ENCODE measurements at places on chromosomes 11 and 22.

- DNase-seq: no peak
These were observed 5.3 kb downstream of the IFITM10 start for GRCh38 chr11:1744891-1745700.

- no peak for DNase-seq
These were observed 58.2 kb downstream of the FBXO7 start for GRCh38 chr22:32532820-32533128.

- no peak for DNase-seq
These were observed 128.0 kb upstream of the ANO1 start for GRCh38 chr11:69950120-69950519.

- DNase-seq: no peak
These were observed 75.2 kb downstream of the DHCR7 start for GRCh38 chr11:71372693-71373657.

- no peak for DNase-seq
These were observed 71.0 kb downstream of the IGLL5 start for GRCh38 chr22:22958621-22959020.

DNA sequence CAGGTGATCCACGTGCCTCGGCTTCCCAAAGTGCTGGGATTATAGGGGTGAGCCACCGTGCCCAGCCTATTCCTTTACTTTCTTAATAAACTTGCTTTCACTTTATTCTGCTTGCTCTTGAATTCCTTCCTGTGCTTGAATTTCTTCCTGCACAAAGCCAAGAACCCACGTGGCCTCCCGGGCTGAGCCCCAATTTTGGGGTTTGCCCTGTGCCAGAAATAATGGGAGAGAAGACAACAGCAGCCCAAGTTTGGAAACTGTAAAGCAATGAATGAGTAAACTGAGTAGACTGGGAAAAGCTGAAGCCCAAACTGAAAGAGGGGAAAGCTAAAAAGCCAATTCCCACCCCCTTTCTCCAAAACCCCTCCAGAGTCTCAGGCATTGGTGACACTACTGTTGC is 136.4 kb downstream of the NECTIN1 start:
- no peak for DNase-seq

DNA sequence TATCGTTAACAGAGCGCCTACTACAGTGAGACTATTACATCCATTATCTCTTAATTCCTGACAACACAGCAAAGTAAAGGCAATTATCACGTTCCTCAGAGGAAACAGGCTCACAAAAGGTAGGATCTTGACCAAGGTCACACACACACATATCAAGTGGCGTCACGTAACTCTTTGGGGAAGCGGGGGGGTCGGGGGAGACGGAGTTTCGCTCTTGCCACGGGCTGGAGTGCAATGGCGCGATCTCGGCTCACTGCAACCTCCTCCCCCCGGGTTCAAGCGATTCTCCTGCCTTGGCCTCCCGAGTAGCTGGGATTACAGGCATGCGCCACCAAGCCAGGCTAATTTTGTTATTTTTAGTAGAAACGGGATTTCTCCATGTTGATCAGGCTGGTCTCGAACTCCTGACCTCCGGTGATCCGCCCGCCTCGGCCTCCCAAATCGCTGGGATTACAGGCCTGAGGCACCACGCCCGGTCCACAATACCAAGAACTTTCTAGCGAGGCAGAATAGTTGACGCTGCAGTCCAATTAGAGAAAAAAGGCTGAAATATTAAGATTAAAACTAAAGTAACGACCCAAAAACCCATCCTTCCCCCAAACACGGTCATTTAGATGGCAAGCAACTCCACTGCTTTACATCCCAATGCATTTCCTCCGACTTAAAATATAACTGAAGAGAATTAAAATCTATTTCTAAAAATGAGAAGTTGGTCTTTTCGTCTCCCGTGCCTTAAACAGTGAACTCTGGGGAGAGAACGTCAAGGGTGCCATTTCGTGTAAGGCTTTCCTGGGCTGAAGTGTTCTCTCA is 1.2 kb downstream of the DDX17 start:
- no peak for DNase-seq

- no peak for DNase-seq
These were observed 3.1 kb downstream of the TRMU start for GRCh38 chr22:46338636-46339035.

DNA sequence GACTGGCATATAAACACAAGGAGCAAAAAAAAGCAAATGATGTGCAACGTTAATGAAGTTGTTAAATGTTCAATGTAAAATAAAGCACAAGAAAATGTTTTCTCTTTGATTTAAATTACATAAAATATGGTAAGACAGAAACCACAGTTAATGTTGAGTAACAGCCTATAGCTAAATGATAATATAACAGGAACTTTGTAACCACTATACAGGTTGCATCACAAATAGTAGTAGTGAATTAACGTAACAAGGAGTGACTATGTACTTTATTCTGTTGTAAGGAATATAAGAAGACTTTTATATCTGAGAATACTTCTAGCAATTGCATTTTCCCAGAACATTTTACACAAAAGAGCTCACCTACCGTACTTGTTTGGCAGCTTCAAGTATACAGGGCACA is 16.9 kb downstream of the SAAL1 start:
- no peak for DNase-seq

DNA sequence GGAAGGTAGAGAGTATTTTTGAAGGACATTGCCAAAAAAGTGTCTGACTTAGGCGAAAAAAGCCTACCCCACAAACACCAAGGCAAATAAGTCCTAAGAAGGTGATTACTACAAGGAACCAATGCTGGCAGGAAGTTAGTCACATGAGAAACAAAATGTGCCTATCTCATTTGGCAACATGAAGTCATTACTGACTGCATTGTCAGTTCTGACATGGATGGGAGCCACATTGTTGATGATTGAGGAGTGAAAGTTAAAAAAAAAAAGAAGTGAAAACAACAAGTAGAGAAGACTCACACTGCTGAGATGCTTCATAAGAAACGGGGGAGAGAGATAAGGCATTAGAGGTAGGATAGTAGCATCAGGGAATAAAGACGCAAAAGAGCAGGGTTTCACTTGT is 141.5 kb upstream of the FAT3 start:
- DNase-seq: no peak

GRCh38 chr11:77065878-77066228 is 918 bp upstream of the CAPN5 start:
- DNase-seq: no peak

Data from D721Med (cell line).